Kidney (tissue), 22 donors: ENCODE measurements at places on chromosomes 7 and 10.

DNA sequence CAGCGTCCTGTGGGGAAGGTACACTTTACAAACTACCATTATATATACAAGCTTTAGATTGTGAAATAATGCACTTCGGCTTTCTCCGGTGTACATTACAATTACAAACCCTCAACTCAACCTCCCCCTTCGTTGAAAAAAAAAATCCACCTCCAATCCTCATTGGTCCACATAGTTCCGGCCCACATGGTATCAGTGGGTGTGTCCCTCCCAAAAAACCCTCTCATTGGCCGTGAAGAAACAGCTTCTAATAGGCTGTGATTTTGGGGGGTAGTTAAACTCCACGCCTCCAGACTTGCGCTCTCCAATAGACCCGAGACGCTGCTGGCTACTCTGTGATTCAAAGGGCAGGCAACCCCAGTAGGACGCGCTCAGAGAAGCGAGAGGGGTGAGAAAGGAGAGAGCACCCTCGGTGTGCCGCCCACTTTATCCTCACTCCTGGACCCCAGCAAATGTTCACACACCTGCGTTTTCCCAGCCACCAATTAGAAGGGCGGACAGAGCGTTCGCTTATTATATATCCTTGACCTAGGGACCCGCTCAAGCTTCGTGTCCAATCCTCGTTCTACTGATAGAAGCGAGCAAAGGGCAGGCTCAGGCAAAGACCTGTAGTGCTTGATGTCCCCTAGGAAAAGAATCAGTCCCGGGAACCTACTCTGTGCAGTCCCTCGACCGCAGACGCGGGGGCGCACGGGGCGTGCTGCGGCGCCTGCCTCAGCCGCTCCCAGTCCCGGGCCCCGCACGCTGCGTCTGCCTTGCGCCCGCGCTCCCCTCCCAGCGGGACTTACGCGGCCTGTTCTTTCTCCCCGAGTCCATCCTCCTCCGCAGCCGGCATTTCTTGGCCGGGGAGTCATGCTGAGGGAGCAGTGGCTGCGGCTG, 991 bp downstream of the PANK1 start:
- DNase-seq, result peak; percentile 84

GRCh38 chr10:91880310-91880709, 29.0 kb downstream of the FGFBP3 start:
- no peak for DNase-seq

DNA sequence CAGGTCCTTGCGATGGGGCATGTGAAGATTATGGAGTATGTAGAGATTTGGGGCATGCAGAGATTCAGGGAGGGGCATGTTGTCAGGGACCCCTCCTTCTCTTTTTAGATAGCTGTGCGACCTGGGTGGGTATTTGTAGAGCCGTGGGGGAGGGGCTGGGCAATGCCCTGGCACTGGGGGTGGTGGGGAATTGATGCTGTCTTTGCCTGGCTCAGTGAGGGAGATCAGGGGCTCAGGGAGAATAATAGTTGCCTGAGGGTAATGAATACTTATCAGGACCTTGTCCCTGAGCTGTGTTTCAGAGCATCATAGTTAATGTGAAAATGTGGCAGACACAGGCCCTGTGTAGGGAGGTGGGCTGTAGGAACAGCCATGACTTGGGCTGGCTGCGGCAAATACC, 3.5 kb downstream of the RAMP3 start:
- DNase-seq, result no peak

- DNase-seq, result peak; percentile 22
Observed at GRCh38 chr10:46255801-46256747, 30.7 kb upstream of the ANTXRL start.

DNA sequence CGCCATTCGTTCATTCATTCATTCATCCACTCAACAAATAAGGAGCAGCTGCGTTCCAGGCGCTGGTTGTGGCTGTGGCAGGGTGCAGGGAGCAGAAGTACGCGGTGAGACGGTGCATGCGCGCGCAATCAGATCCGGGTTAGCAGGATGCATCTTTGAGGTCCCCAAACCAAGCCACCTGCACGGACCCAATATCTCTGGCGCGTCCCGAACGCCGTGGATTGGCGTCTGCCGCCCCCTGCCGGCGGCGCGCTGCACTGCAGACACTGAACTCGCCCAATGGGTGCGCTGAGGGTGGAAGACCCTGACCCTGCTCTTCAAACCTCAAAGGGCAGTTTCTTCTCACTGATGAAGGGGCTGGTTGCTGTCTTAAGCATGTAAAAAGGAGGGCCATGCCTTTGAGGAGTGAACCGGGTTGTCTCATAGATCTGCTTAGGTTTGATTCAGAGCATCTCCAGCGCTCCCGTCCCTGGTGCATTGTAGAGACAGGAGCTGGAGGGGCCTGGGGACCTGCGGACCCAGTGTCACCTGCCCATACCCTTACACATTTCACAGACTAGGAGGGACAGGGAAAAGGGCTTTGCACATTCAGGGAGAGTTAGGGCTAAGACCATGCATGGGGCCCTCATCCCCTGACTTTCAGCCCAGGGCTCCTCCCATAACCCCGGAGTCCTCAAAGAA, 102.5 kb downstream of the RAMP3 start:
- peak; percentile 54 for DNase-seq

- DNase-seq, result no peak
Observed at GRCh38 chr10:102519246-102519825, 15.6 kb downstream of the SUFU start.

DNA sequence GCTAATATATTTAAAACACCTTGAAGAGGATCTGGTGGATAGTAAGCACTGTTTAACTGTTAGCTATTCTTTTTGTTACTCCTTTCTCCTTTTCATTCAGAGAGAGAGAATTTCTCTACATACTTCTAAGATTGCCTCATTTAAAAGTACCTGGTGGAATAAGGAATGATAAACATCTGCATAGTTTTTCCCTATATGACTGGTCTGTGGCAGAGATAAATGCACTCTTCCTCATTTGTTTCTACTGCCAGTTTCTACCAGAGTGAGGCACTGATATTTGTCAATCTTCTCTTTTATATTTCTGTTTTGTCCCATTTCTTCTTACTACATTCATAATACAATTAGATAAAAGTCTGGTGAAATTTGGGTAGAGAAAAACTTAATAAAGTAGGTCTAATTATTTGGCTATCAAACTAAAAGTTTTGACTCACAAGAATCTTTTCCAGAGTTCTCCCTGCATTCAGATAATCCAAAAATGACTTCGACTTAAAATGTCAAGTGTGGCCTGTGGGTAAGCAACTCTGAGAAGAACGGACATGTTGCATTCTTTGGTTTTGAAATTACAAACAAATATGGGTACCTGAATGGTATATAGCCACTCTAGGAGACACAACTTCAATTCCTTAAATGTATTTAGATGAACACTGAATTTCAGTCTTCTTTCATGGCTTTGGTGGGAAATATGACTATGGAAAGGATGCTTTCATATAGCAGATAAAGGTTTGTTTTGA, 38.8 kb downstream of the RNLS start:
- no peak for DNase-seq

GRCh38 chr10:61901829-61902444, 438 bp downstream of the ARID5B start:
- DNase-seq, result no peak
